Hematopoietic multipotent progenitor cell treated with erythropoietin and hydrocortisone succinate and interleukin-3 and kit ligand, for 15 days (in vitro differentiated cells): ENCODE measurements at places on chromosomes 2 and 18.
A peak's percentile ranks its signal among the peaks of the same experiment; 100 is the strongest.

DNA sequence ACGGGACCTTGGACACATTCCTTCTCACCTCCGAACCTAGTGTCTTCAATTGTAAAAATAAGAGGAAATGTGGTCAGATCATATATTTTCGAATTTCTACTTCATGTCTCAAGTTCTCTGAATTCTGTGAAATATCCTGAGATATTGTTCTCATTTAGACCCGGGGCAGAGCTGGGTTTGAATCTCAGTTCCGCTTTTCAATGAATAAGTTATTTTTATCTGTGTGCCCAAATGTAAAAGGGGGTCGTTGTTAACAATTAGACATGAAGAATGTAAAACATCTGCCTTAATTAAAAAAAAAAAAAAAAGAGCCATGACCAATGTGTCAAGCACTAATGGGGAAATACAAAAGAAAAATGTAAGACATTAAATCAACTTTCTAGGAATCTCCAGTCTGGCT lies 48.9 kb upstream of the BCL11A start:
- DNase-seq: no peak

DNA sequence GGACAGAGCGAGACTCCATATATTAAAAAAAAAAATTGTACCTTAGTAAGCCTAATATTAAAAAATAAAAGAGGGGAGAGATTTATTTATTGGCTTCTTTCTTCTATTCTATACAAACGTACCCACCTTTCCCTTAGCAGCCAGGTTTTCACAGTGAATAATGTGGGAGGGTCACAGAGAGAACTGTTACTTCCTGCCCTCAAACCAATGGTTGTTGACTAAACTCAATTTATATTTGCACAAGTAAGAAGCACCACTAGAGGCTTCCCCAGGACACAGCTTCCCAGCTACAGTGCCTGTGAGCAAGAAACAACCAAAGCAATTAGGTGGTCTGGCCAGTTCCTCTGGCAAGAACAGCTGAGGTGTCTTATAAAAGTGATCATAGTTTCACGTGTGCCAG lies 28.9 kb upstream of the GALR1 start:
- no peak for DNase-seq

- no peak for DNase-seq
Measured at GRCh38 chr2:36734304-36734703, 37.8 kb downstream of the VIT start.

- DNase-seq: no peak
Measured at GRCh38 chr2:128492966-128493811, 174.5 kb upstream of the HS6ST1 start.

- DNase-seq: no peak
Measured at GRCh38 chr18:35933982-35934381, 38.5 kb upstream of the RMP24 start.

DNA sequence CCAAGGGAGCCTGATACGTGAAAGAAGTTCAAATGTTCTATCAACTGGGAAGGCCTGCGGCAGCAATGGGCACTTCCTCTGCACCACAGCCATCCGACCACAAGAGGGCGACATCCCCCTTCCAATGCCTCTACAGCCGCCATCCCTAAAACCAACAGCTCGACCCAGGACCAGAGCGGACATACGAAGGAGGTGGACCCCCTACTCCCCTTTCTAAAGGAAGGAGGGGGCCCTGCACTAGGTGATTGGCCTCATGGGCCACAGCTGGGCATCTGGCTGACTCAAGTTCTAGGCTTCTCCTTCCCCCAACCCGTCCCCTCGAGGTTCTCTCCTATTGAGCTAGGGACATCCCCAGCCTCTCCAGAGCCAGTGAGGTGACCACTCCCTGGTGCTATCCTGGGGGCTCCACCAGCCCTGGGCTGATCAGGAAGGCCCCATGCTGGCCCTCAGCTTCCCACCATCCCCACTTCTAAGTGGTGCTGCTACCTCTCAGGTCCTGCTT lies 217.2 kb downstream of the TNS1 start:
- peak; percentile 80 for DNase-seq

GRCh38 chr2:12071318-12071717 lies 324.9 kb downstream of the LPIN1 start:
- no peak for DNase-seq

DNA sequence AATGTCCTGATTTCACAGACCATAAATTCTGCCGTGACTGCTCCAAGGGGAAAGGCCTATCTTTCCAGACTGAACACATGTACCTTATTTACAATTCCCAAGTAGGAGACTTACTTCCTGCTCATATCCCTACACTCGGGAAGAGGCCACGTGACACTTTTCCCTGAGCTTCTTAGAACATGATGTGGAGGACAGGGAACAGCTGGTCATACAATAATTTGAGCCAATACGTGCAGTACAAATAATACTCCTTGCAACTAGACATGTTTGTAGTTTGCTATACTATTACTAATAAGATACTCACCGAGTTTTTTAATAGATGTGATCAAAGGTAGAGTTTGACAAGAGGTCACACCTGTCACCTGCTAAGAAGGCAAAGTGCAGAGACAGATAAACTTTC lies 256.4 kb downstream of the SP3 start:
- DNase-seq: no peak

DNA sequence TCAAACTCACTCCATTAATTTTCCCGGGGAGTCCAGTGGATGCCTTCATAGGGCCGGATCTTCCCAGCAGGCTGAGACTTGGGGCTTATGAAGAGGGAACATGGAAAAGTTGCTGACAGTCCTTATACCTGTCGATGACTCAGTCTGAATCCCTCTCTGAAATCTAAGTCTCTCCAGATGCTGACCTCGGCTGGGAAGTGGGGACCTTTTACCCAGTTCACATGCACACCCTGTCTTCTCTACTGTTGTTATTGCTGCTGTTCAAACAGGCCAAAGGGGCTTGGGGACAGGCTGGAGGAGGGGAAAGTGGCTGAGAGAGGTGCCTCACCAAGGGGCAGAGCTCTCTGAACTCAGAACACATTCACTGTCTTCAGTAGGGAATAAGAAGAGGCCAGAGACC lies 4.1 kb upstream of the TNP1 start:
- DNase-seq: no peak

GRCh38 chr2:156908825-156909224 lies 348.7 kb upstream of the GALNT5 start:
- no peak for DNase-seq

DNA sequence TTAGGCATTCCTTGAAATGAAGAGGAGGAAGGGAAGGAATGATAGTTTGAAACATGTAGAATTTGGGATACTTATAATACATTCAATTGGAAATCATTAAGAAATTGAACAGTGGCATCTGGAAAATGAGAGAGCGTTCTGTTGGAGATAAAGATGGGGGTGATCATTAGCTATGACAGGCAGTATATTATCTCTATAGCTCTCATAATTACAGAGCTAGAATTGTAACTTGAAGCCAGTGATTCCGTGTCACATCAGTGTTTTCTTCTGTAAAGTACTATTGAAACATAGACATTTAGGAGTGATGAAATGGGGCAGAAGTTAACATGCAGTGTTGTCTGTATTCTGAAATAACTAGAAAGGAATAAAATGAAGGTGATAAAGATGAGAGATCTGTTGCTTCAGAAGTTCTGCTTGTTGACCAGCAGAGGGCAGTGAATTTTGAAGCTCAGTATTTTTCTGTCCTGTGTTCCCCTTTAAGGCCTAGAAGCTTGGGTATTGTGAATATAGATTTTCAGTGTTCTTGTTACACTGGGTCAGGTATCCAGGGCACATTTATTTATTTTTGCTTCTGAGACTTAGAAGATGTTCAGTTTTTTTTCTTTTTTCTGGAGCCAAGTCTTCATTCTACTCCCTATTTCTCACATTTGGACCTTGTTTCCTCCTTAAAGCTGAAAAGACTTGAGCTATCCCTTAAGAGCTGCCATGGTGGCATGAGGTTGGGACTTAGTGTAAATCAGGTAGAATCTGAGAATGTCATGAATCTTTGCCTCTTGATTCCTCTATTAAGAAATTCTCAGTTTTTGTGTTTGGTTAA lies 157.4 kb downstream of the TAF4B start:
- peak; percentile 42 for DNase-seq

DNA sequence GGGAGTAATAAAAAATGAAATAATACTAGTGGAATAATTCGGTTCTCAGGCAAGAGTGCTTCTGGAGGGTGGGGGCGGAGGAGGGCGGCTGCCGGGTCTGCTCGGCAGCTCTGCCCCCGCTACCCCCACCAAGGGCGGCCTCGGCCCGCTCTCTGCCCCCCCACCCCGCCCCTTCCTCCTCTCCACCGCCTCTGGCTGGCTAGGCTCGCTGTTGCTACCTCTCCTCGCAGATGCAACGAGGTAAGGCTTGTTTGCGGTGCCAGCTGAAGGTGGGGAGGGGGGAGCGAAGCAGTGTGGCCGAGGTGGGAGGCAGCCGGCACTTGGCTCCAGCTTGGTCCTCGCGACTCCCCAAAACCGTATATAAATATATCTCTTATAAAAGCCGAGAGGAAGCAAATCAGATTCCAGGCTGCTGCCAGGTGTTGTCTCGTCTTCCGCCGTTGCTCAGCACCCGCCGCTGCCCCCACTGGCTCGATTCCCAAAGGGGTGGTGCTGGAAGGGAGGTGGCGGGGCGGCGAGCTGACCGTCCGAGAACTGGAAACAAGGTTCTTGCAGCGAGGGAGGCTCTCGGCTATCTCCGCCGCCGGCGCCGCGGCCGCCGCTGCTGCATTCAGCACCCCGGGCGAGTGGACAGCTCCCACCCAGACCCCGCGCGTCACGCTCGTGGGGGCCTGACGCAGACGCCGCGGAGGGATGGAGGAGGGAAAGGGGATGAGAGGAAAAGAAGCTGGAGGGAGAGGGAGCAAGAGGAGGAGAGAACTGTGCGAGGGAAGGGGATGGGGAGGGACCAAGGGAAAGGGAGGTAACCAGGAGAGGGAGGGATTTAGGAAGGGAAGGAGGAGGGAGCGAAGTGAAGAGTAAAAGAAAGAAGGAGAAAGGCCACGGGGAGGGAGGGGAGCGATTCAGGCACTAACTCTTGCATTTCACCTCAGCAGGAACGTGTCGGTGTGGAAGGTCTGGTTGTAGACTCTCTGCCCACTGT lies at the start of gene MARCHF4:
Gene MARCHF4, minus strand, starts transcription at position 763 of the 982 bp plus-strand sequence. CDS start 2,223 bp downstream, outside the sequence.
- no peak for DNase-seq

DNA sequence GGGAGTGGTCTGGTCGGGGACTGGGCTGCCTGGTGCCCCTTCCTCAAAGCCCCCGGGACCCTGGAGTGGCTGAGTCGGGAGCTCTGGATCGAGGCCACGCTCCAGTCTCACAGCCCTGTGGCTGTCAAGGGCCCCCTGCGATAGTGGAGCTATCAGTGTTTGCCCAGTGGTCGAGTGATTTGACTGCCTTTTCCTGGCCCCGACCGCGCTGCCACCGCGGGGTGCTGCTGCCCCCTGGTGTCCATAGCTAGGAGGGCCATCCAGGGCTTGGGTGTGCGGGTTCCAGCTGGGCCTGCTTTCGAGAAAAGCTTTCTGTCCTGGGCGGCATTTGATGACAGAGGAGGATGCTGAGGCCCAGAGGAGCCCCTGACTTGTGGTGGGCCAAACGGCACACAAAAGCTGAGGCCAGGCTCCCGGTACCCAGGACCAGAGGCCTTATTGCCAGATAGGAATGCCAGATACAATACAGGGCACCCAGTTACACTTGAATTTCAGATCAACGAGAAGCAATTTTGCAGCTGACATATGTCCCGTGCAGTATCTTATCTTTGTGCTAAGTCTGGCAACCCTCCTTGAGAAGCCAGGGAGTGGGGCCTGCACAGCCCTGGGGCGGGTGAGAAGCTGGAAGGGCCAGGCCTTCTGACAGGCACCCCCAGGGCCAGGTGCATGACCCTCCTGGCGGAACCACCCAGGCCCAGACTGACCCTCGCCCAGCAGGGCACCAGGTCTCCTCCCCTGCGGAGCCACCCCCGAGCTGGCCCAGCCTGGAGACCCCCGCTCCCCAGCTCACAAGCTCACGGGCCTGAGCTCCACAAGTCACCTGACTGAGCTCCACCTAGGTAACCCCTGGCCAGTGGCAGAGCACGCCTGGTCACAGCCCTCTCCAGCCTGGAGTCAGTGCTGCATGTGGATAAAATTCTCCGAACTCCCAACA lies 13.0 kb downstream of the ODC1 start:
- DNase-seq: peak; percentile 79

GRCh38 chr2:197998702-197999101 lies 194.3 kb downstream of the PLCL1 start:
- DNase-seq: no peak
